ENCODE measurements at places on chromosomes 5 and 9.

DNA sequence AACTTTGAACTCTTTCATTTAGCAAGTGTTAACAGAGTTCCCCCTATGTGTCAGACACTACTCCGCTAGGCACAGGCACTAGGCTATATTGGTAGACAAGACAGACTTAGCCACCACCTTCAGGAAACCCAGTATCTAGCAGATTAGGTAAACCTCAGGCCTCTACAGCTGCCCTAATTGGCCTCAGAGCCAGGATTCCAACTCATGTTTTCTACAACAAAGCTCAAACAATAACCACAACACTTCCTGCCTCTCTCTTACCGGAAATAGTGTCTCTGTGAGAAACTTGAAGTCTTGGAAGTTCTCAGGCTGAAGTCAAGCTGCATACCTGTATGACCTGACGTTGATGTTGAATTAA is 116.6 kb upstream of the SLC44A1 start:
- DNase-seq = no peak

DNA sequence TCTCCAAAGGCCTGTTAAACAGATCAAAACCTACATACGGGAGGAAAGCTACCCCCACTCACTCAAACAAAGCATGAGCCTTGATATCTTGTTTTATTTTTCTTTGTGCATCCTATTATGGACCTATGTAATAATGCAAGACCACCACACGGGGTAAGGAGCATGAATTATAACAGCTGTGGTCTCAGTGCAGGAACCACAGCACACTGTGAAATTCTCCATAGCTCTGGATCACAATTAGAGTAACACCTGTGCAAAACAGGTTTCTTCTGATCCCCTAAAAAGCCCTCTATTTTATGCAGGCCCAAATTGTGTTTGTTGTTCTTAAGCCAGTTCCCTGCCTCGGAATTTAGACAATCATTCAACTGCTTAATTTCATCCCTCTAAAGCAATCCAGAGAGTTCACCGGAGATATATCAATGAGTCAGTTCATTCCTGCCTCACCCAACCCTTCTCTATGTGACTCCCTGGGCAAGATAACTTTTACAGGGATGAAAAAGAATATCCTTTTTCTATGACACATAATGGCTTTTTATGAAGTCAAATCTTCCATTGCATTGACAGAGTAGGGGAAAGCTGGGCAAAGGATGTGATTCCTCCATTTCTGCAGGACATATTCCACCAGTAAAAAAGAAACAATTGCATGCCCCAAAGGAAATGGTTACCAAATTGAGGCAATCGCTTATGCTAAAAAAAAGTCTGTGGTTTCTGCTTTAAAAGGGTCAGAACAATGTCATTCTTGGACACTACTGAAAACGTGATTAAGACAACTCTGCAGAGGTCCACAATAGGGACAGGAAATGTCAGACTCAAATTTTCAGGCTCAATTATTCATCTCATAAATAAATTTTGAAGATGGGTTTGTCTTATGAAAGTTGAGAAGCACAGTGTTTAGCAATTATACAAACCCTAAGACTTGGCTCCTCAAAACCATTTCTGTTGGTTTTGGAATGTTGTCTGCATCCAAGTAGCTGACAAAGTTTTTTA is 41.6 kb upstream of the FST start:
- no peak for DNase-seq

DNA sequence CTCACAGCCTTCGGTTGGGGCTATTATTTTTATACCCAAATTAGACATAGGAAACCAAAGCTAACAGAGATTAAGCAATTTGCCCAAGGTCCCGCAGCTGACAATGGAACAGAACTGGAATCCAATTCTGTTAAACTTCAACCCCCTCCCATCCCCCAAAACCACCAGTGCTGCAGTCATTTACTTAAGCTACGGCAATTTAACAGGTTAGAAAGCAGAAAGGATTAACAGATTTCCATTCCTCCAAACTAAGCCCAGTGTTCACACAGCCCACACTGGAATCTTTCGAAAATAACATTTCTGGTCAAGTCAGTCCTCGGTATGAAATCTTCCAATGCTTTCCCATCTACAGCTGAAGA is 1023.1 kb upstream of the DMAC1 start:
- no peak for DNase-seq

- no peak for DNase-seq
Measured at GRCh38 chr9:85009251-85009650, 339.7 kb downstream of the NTRK2 start.

GRCh38 chr9:131657940-131658339 is 81.9 kb downstream of the RAPGEF1 start:
- DNase-seq = no peak

- no peak for DNase-seq
Measured at GRCh38 chr9:129501771-129502319, 119.1 kb downstream of the C9orf50 start.

GRCh38 chr5:151406322-151406947 is 41.0 kb upstream of the SLC36A1 start:
- DNase-seq = no peak

DNA sequence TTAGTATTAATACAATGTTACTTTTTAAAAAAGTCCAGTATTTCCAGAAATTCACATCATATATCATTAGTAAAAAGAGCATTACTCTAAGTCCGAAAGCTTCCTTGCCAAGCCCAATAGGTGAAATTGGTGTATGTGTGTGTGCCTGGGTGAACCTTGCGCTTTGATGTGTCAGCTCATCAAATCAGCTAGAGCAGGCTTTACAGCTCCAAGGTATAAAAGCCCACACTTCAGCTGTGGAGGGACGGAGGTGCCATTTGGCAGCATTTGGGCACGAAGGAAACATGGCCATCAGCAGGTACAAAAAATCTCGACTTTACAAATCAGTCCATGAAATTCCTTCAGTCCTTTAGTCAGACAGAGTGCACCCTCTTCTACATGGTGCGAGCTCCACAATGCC is 76.5 kb upstream of the IL7R start:
- DNase-seq = no peak

DNA sequence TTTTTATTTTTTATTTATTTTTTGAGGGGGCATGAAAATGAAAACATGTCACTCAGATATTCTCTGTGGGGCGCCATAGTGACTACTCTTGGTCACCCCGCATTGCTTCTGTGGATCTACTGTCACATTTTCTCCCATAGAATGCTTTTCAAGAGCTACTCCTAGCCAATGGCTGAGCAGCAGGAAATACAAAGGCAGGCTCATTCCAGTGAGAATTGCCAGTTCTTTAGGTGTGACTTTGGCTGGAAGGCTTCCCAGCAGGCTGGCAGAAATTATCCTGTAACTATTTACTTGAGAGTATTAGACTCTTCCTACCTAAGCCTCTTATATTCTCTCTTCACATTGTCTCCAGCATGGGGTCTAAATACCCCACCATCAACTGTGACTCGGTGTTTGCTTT is 21.0 kb upstream of the PTPRD start:
- DNase-seq = no peak

- no peak for DNase-seq
Measured at GRCh38 chr9:131324736-131325679, 35.5 kb downstream of the PLPP7 start.

DNA sequence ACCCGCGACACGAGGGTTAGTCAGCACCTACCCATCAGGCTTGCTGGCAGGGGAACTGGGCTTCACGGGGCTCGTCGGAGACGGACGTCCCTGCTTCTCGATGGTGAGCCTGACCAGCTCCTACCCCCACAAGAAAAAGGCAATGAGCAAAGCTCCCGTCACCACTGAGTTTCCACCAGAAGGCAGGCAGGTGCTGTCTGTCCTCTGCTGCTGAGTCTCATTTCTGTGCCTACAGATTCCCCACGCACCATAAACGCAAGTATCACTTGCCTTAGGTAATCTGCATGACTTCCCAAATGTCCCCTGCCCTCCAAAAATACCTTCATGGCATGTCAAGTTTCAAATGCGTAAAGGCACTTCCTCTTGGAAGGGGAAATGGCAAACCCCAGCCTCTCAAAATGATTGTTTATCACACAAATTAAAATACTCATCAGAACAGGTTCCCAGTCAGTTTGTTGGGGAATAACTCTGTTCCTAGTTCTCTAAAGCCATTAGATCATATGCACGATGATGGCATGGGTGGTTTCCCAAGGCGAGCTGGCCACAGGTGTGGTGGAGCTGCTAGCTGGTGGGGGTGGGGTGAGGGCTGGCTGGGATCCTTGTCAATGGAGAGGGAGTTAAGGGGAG is 85.0 kb downstream of the PRRT1B start:
- DNase-seq = no peak

DNA sequence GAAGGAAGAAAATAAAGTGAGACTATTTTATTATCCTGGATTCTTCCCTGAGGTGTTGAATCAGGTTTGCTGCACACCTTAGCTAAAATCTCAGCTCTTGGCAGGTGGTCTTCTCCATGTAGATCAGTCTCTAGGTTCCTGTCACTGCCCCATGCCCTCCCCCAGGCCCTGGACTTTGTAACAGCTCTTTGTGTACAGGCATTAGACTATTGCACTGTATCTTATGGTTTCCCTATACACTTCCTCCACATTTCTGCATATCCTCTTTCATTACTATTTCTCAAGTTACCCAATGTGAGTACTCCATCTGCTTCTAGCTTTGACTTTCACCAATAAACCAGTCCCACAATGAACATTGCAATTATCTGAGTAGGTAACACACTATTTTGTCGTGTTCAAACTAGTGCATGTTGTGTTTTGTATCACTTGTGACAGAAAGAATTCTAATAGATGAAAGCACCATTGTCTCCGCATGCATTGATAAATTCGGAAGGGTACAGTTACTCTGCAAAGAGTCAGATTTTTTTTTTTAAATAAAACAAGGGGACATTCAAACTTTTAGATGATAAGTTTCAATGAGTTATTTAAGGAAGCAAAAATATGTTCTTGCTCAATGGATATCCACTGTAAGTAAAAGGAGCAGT is 1348.7 kb upstream of the C9orf72 start:
- DNase-seq = no peak

- peak; percentile 7 for DNase-seq
Measured at GRCh38 chr5:6634306-6634705, 1.1 kb downstream of the SRD5A1 start.

DNA sequence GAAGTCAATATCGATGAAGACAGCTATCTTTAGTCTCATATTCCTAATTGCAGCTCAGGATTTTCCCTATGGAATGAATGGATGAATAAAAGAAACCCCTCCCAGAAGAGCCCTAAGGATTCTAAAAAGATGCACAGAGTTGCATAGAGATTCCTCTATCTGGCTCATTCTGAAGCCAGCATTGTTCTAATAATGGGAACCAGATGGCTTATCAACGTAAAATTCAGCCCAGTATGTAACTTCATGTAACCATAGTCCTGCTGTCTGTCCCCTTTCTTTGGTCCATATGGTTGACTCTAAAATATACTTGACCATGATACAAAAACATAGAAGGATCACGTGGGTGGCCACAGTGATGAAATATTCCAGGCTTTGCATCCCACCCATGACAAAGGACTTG is 508.6 kb downstream of the RASEF start:
- no peak for DNase-seq

DNA sequence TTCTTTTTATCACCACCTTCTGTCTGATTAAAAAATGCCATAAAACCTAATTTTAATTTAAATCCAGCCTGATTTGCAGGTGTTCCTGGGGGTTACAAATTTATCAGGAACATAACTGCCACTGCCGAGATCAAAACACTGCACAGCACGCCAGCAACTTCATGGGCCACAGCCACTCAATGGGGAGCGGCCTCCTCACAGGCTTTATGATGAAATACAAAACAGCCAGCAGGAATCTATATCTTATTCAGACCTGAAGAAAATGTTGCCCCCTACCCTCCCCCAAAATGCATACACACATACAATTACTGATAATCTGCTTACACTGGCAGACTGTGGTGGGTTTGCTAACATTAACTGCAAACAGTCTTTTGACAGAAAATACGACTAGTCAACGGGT is 151.7 kb upstream of the POU5F2 start:
- DNase-seq = no peak

- DNase-seq = no peak
Measured at GRCh38 chr9:121613009-121613752, 38.3 kb upstream of the DAB2IP start.

GRCh38 chr9:6655036-6655435 is 9.5 kb upstream of the GLDC start:
- DNase-seq = no peak

DNA sequence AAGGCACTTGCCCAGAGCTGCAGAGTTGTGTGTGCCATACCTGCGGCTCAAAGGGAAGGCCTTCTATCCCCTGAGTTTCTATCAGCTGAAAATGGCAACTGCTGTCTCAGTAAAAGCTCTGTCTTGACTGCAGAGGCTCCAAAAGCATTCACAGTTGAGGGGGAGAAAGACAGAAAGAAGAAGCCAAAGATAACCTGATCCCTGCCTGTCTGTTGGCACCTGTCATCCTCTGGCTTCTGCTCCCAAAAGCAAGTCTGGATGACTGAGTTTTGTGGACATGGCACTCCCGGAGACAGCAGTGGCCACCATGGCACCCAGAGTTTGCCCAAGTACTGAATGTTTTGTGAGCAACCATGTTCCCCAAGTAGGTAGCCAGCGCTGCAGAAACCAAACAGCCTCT is 176.6 kb downstream of the NR3C1 start:
- DNase-seq = no peak

DNA sequence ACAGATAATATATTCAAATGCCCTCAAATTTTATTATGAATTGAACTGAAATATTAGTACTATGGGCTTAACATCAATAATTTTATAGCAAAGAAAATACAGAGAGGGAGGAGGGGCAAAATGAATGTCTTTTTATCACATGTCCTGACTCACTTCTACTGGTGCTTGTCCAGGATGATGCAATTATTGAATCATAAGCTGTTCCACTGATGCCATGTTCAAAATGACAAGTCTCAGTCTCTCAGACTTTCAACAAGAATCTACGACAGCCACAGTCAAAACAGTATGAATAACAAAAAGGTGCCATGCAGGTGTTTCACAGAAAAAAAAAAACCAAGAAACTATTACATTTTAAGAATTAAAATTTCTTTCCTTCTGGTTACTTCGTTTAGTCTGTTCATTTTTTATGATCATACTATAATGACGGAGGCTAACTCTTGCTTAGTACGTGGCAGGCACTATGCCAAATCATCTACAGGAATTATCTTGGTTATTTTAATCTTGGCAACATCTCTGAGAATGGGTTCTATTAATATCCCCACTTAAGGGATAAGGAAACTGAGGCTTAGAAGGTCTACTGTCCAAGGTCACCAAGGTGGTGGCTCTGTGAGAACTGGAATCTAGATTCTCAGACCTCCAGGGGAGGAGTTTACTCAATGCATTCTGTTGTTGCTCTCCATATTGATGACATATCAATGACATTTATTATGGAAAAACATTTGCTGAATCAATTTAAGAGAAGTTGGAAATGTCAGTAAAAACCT is 61.5 kb downstream of the NR3C1 start:
- no peak for DNase-seq

- no peak for DNase-seq
Measured at GRCh38 chr5:7320701-7321301, 75.1 kb upstream of the ADCY2 start.

DNA sequence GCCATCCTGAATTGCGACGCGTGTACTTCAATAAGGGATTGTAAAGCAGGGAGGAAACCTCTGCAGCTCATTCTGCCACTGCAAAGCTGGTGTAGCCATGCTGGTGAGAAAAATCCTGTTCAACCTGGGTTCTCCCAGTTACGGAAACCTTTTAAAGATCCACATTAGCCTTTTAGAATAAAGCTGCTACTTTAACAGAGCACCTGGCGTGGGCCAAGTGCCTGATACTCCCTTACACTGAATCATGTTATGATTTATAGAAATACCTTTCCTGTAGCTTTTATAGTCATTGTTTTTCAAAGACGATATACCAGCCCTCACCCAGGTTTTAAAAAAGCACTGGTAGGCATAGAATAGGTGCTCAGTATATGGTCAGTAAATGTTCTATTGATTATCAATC is 48.3 kb downstream of the SFXN1 start:
- no peak for DNase-seq
